ENCODE measurements at places on chromosomes 7 and 10.
A peak's percentile ranks its signal among the peaks of the same experiment; 100 is the strongest.

GRCh38 chr10:28120043-28120749 is 121.3 kb upstream of the ODAD2 start:
- DNase-seq, result no peak

DNA sequence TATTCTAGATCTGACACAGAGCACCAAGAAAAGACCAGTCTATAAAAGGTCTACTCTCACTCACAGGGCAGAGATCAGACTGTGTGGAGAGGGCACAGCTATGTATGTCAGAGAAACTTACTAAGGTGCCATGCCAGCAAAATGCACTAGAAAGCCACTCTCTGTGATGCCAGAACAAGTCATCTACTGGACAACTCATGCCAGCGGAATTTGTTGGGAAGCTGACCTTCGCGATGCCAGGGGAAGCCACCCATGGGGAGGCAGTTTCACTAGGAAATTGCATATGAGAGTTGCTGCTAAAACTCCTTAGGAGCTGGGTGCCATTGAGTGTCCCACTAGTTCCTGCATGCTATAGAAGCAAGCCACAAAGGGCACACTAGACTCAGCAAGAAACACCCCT is 58.5 kb downstream of the MICU1 start:
- DNase-seq, result no peak

- peak; percentile 16 for DNase-seq
Observed at GRCh38 chr10:1253523-1254353, 197.6 kb downstream of the WDR37 start.

- no peak for DNase-seq
Observed at GRCh38 chr10:45456822-45457221, 82.8 kb downstream of the ALOX5 start.

- no peak for DNase-seq
Observed at GRCh38 chr10:123704812-123705211, 38.7 kb downstream of the GPR26 start.

DNA sequence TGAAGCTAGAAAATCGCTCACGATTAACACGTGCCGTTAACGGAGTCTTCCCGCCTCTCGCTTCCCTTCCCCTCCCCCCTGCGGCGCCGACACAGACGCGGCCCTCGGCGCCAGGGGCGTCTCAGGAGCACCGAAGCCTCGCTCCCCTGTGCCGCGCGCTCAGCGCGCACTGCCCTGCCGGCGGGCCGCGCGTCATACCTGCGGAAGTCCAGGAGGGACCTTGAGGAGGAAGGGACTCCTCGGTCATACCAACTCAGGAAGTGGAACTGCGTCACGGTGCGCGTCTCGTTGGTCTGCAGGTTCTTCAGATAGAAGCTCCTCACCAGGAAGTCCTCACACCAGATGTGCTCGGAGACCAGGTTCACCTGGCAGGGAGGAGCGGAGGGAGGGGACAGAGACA is 239.6 kb downstream of the DNAJB6 start:
- DNase-seq, result peak; percentile 79

DNA sequence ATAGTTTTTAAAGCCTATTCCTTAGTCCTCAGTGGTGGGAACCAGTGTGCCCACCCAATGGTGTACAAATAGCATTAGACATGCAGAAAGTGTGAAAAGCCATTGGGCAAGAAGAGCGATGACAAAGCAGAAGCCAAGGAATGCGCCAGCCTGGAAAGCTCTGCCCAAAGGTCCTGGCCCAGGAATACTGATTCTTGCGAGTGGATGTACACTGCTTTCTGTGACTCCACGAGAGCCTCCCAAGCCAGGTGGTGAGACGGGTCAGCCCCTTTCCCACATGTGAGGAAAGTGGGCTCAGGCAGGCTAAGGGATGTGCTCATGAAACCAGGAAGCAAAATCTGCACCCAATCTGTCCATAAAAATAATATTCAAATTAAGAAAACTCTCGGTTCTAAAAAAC is 106.6 kb downstream of the ADCY1 start:
- DNase-seq, result no peak

DNA sequence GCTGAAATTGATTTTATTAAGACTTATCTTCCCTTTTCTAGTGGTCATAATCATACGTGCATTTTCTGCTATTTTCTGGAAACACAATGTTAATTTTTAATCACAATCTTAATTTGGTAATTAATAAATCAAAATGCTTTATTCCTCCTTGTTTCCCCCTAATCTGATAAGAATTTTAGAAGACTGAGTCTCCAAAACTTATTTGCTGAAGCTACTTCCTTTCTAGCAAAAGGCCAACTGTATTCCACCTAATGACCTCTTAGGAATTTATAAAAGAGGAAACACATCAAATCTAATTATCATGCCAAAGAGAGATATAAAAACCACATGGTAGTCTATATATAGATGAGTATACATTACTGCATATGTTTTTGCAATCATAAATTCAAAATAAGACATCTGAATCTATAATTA is 140.6 kb downstream of the GNAI1 start:
- no peak for DNase-seq

GRCh38 chr10:97651773-97652172 is 11.3 kb downstream of the PI4K2A start:
- no peak for DNase-seq

- no peak for DNase-seq
Observed at GRCh38 chr7:150824379-150825177, 24.0 kb downstream of the TMEM176A start.

DNA sequence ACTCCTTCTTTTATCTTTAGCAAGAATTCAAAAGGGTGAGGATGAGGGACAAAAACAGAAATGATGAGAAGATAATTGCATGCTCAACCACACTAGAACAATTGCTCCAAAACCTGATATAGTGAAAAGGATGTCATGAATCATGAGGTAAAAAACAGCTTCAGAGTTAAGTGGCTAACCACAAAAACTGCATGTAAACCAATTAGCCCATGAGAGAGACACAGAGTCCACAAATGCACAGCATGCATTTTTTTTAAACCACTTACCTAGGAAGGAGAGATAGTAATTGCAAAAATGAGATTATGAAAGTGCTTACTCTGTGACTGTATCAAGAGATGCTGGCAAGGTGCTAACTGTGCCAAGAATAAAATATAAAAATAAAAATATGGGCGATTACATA is 132.9 kb downstream of the MBL2 start:
- DNase-seq, result no peak

DNA sequence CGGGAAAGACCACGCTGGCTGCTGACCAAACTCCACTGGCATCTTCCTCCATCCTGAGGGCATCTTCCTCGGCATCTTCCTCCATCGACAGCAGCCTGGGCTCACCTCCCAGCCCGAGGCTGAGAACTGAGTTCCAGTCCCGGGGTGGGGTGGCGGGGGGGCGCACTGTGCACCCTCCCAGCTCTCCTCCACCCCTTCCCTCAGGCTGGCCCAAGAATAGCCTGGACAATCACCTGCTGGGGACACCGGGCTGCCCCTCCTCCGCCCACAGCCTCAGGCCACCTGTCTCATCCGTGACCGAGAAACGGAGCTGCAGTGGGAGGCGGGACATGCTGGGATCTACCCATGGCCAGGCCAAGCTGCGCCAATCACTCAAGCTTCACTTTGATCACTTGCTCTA is 37.2 kb downstream of the DIP2C start:
- DNase-seq, result no peak

GRCh38 chr7:70600993-70601392 is 531.0 kb upstream of the GALNT17 start:
- DNase-seq, result no peak

DNA sequence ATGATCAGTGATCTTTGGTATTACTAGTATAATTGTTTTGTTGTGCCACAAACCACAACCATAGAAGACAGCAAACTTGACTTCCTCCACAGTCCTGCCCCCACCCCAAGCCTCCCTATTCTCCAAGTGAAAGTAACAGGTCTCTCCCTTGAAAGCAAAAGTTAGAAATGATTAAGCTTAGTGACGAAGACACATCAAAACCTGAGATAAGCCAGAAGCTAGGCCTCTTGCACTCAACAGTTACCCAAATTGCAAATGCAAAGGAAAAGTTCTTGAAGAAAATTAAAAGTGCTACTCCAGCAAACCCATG is 7.5 kb downstream of the SAR1A start:
- peak; percentile 87 for DNase-seq

GRCh38 chr7:74283858-74284447 is 5.3 kb upstream of the CLIP2 start:
- no peak for DNase-seq

DNA sequence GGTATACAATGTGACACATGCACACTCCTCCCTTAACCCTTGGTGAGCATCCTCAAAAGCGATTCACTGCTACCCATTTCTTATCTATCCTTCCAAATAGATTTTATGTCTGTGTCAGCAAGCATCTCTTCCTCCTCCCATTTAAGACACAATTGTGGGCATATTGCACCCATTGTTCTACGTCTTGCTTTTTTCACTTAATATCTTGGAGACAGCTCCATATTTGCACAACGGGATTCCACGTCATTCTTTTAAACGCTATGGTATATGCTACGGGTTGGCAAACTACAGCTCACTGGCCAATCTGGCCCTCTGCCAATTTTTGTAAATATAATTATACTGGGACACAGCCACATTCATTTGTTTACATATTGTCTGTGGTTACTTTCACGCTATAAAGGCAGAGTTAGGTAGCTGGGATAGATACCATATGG is 88.6 kb downstream of the RNF216 start:
- DNase-seq, result no peak

DNA sequence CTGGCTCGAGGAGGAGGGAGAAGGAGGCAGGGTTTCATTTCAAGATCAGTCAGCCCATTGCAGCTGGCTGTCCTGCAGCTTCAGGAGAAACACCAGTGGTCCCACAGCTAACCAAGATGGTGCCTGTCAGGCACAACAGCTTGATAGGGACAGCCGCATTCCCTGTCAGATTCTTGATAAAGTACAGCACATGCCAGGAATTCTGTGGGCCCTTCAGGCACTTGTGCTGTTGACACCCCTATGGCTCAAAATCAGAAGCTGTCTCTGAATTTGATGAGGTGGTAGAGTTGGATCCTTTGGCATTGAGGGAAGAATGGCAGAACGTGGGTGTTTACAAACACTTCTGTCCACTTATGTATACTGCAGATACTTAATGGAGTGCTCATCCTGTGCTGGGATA is 354.3 kb downstream of the KCNMA1 start:
- no peak for DNase-seq

DNA sequence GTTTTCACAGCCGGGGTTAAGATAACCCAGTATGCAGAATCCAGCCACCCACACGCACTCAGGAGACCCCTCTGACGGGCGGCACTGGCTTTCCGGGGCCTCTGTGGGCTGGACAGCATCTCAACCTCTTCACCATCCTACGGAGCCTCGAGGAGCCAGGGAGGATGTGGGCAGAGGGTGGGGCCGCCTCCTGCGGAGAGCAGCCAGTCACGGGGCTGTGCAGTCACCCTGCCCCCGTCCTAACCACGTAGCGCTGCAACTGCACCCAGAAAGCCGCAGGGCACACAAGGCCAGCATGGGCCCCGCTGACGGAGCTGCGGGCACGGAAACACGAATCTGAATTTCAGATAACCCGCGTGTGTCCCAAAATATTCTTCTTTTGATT is 270.3 kb downstream of the ELFN1 start:
- DNase-seq, result peak; percentile 95

DNA sequence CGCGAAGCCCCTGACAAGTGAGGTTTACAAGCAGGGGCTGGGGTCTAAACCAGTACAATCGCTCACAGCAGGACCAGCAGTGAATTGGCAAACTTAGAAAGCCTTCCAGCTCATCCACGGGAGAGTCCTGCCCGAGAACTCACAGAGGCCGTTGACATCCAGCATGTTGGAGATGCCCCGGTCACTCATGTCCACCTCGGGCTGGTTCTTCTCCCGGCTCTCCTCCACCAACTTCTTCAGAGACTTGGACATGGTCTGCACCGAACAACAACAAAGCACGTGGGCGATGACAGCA is 447 bp downstream of the RSU1 start:
- no peak for DNase-seq

DNA sequence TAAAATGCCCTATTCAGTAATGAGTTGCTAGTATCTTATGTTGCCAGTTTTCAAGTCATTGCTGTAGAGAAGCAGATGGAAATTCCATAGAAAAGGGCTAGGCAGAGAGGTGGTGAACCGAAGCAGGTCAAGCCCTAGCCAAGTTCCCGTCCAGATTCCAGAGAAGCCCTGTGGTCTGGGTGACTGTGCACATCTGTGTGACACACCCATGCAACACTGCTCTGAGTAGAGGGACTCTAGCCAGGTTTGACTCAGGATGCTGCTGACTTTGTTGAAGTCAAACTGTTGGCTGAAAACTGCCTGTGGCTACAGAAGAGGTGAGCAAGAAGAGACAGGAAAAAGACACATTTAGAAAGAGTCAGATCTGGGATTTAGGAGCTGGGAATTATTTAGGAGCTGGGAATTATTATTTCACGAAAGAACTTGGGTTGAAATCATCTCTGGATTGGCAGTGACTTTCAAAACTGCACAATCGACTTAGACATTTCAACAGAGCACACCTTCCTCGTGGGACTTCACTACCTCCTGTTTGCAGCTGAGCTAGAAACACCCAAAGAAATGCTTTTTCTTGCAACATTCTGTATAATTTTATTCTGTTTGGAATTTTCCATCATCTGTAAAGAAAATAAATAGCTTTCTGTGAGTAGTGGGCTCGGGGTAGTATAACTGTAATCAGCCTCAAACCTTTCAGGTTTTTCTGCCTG is 149.1 kb upstream of the PRKCQ start:
- no peak for DNase-seq

- no peak for DNase-seq
Observed at GRCh38 chr10:21705828-21706176, 171.8 kb downstream of the MLLT10 start.

- DNase-seq, result peak; percentile 92
Observed at GRCh38 chr10:6201516-6201975, 1.2 kb upstream of the PFKFB3 start.

- DNase-seq, result no peak
Observed at GRCh38 chr10:85635650-85636049, 730.9 kb downstream of the GRID1 start.

DNA sequence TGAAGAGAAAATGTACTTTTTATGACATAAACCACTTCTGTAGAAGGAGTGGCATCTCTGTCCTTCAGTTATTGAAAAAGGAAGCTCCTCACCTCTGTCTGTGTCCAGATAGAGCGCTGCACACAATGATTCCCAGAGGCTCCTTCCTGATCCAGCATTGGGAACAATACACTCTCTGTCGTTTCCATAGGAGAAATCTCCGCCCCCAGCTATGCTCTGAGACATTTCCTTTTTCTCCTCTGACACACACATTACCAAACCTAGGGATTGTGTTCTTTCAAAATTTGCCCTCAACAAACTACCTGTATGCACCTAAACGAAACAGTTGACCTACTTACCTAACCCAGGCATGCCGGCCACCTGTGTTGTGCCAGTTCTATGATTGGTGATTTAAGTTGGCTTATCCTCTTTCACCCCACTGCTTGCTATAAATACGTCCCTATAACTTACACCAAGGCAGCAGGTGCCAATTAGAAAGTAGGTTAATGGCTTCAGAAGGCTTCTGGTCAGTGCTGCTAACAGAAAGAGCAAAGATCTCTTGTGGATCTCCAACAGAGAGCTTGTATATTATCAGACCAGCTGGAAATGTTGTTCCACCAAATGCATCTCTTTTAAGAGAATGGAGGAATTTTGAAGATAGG is 140.1 kb upstream of the JCAD start:
- no peak for DNase-seq

All from activated naive CD4-positive, alpha-beta T cell treated with anti-CD3 and anti-CD28 coated beads for 36 hours (primary cell).